Naive thymus-derived CD4-positive, alpha-beta T cell (primary cell): ENCODE measurements at places on chromosomes 3 and 15.

GRCh38 chr3:14938954-14939353, 8.4 kb upstream of the NR2C2 start:
- DNase-seq, result no peak

GRCh38 chr15:79440355-79440908, 8.3 kb downstream of the MINAR1 start:
- no peak for DNase-seq

DNA sequence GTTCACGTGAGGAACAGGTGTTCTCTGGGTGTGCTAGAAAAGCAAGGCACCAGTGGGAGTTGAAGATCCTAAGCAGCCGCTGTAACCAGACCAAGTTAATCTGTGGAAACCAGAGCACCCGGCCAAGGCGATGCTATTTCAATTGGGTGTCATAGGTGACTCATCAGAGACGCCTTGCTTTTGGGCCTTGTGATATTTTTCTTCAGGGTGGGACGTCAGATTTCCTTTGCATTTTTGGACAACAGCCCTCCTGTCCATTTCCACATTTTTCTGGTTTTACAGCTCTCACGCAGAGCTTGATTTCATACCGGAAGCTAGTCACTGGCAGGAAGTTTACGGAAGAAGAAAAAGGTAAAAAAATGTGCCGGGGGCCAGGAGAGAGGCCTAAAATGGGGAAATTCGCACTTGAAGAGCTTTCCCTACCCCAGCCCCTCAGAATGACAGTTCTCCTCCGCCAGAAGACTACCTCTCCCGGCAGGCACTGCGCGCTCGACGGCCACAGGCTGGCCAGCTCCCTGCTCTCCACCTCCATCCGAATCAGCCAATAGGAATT, 471 bp upstream of the KBTBD8 start:
- DNase-seq, result no peak

GRCh38 chr3:141305436-141305835, 62.9 kb upstream of the ZBTB38 start:
- DNase-seq, result no peak

GRCh38 chr3:153426803-153427202, 264.8 kb downstream of the RAP2B start:
- DNase-seq, result no peak

DNA sequence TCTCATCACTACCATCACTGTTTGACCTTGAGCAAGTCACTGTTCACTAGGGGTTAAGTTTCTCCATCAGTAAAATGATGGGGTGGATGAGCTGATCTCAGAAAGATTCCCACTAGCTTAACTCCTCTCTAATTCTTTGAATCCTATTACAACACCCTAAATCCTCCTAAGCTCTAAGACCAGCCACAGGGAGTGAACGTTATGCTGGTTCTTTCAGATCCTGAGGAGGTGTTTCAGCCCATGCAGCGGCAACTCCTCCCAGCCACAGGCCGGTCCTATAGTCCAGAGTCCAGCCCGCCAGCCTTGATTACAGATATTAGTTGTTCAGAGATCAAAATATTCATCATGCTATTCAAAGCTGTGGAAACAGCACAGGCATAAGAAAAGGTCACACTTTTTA, 15.1 kb downstream of the MB21D2 start:
- no peak for DNase-seq

- DNase-seq, result no peak
Observed at GRCh38 chr3:2656806-2657777, 453.1 kb downstream of the IL5RA start.

DNA sequence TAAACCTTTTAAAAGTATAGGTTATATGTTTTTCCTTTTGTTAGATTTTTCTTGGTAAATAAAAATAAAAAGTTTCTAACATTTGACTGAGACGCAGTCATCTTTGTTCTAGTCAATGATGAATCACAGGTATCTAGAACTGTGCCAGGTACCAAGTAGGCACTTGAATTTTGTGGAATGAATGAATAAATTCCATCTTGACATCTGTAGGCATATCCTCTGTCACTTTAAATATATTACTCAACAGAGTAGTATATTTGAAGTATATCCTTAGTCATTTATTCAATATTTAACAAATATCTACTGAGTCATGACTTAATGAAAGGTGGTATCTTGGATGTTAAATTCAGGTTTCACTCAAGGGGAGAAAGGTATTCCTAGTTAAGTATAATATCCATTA, 828.4 kb downstream of the TUSC7 start:
- no peak for DNase-seq
